ENCODE measurements at places on chromosomes 1 and 21.

- DNase-seq, result no peak
These were observed 305.6 kb upstream of the LYPLAL1 start for GRCh38 chr1:218867941-218868626.

- DNase-seq, result no peak
These were observed 101.5 kb downstream of the C1orf94 start for GRCh38 chr1:34278211-34278610.

- no peak for DNase-seq
These were observed 183.8 kb downstream of the DISC1 start for GRCh38 chr1:231810415-231810814.

DNA sequence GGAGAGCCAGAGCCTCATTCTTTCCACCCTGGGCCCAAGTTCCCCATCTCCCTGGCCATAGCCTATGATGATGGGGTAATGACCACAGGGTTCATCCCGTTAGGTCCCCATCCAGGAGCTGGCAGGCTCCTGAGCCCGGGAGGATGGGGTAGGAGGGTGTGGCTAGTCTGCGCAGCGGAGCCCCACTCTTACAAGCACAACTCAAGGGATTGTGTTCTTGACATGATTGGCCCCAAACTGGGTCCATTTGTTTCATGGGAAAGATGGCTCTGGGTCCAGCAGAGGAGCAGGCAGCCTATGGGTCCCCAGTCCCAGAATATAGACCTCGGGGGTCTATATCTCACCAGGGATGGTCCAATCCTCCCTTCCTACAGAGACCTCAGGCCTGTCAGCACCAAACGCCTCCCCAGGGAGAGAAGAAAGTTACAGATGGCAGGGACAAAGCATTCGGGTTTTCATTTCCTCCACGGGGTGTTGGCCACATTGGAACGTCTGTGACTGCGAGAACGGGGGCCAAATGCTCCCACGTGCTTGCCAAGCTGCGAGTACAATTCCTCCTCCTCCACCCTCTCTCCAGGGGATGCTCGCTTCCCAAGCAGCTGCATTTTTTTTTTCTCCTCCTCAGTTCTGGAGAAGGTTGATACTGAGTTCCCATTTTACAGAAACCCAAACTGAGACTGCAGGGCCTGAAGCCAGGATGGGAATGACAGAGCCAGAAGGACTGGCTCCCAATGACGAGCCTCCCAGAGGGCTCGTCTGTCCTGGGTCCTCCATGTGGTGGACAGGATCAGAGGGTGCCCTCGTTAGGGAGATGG is 71.0 kb downstream of the DHRS3 start:
- no peak for DNase-seq

GRCh38 chr1:80531182-80531581 is 1269.6 kb upstream of the ADGRL2 start:
- DNase-seq, result no peak

GRCh38 chr1:152003846-152004442 is 10.3 kb upstream of the S100A10 start:
- no peak for DNase-seq

DNA sequence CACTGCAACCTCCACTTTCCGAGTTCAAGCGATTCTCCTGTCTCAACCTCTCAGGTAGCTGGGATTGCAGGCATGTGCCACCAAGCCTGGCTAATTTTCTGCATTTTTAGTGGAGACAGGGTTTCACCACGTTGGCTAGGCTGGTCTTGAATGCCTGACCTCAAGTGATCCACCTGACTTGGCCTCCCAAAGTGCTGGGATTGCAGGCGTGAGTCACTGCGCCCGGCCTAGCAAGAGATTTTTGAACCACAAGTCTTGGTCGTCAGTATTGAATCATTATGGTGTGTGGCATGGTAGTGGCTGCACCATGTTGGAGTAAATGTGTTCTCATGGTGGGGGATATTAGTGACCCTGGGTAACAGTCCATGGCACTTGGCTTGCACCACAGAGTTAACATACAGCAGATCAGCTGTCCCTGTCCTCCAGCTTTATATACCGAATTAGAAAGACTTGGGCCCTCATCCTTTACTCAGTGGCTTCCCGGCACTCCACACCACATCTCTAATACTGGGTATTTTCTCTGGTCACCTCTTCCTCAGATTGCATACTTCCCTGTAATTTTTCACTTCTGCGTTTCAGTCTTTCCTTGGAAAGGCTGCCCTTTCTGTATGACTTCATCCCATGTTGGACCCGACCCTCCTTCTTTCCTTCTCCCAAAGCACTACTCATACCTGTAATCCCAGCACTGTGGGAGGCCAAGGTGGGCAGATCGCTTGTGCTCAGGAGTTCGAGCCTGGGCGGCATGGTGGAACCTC is 25.1 kb downstream of the AK4 start:
- no peak for DNase-seq

GRCh38 chr1:223843934-223844786 is 1.6 kb downstream of the TP53BP2 start:
- DNase-seq, result no peak

DNA sequence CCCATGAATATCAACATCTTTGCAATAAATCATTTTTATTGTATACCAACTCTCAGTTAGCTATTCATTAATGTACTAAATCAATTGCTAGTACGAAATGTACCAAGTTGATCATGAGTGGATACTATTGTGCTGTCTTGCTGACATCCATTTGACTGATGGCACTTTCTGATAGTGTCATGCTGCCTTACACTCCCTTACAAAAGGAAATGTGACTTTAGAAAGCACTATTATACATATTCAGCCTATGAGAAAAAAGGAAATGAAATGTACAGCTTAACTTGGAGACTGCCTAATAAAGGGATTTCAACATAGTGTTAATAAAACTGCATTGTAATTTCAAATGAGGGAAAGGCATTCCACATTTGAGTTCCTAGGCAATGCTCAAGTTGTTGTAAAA is 52.2 kb downstream of the PLA2G4A start:
- DNase-seq, result no peak

- peak; percentile 74 for DNase-seq
These were observed 159.8 kb downstream of the TGFBR3 start for GRCh38 chr1:91725989-91726721.

DNA sequence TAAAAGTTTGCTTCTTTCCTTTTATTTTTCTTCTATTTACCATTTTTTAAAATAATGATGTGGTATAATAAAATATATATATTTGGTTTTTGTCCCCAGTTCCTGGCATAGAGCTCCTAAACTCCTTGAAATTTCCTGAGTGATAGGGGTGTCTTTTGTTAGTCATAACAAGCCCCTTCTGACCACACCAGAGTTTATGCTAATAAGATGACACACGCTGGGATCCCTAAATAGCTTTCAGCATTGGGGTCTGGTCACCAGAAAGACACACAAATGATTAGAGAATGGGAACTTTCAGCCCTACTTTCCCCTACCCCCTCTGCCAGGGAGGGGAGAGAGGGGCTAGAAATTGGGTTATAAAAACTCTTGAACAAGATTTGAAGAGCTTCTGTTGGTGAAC is 56.2 kb downstream of the COL24A1 start:
- DNase-seq, result no peak

GRCh38 chr1:6409733-6410132 is 10.0 kb downstream of the HES2 start:
- no peak for DNase-seq

GRCh38 chr21:31931644-31932469 is 59.0 kb downstream of the HUNK start:
- no peak for DNase-seq

DNA sequence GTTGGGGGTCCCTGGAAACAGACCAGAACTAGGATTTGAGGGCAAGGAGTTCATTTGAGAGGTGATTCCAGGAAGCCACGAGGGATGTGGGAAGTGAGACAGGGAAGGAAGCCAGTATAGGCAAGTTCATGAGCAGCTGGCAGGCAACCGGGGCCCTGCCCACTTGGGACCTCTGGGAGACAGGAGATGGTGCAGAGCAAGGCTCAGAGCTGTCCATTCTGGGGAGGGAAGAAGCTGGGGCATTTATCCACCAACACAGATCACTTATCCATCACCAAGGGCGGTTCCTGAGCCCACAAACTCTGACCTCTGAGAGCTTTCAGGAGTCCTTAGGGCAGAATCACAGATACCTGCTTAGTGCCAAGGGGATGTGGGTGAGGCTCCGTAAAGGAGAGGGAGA is 16.8 kb downstream of the EDN2 start:
- DNase-seq, result no peak

DNA sequence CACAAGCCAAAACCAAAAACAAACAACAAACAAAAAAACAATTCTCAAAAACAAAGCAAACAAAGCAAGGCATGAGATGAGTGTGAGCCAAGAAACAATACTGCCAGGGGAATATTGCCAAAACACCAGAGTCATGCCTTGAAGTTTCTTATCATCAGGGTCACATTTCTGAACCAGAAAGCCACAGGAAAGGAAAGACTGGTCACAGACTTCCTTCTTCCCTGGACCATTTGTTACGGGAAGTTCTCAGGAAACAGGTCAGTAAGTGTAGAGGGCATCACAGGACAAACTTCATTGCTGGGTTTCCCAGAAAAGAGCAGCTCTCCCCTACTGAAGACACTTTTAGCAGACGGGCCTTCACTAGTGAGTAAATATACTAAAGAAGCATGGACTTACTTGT is 191.2 kb downstream of the GABPA start:
- DNase-seq, result no peak

- no peak for DNase-seq
These were observed 1283.1 kb downstream of the KCNT2 start for GRCh38 chr1:195325181-195325580.

DNA sequence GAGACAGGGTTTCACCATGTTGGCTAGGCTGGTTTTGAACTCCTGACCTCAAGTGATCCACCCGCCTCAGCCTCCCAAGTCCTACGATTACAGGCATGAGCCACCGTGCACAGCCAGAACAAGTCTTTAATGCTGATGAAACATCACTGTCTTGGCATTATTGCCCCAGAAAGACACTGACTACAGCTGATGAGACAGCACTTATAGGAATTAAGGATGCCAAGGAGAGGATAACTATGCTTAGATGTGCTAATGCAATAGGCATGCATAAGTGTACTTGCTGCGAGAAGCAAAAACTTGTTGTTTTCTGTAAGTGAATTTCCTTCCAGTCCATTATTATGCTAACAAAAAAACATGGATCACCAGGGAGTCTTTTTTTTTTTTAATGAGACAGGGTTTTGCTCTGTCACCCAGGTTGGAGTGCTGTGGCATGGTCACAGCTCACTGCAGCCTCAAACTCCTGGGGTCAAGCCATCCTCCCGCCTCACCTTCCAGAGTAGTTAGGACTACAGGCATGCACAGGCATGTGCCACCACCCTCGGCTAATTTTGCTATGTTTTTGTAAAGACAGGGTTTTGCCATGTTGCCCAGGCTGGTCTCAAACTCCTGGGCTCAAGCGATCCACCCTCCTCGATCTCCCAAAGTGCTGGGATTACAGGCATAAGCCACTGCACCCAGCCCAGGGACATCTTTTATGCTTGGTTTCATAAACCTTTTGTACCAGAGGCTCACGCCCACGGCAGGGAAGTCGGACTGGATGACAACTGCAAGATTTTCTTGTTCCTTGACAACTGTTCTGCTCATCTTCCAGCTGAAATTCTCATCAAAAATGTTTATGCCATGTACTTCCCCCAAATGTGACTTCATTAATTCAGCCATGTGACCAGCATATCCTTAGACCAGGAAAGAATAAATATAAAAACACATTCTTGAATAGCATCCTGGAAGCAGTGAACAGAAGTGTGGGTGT is 23.1 kb downstream of the RHEX start:
- peak; percentile 26 for DNase-seq

- DNase-seq, result no peak
These were observed 30.9 kb downstream of the MAPKAPK2 start for GRCh38 chr1:206715552-206716158.

- DNase-seq, result no peak
These were observed 36.6 kb upstream of the POU2F1 start for GRCh38 chr1:167184081-167184480.

GRCh38 chr1:239426821-239427475 is 40.6 kb downstream of the CHRM3 start:
- DNase-seq, result no peak

DNA sequence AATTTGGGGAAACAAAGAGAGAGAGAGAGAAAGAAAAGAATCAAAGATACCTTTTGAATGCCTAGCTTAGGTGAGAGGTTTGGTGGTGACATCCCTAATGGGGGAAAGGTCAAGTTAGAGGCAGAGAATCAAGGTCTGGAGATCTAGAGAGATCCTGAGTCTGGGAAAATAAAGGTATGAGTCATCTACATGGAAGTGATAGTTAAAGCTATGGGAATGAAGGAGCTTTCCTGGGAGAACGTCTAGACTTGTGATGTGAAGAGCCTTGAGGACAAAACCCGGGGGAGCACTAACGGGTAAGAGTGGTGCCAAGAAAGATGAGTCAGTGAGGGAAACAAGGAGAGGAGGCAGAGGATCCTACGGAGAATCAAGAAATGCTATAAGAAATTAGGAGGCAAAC is 110.8 kb upstream of the RUNX1 start:
- no peak for DNase-seq

GRCh38 chr1:162215902-162216301 is 146.4 kb downstream of the NOS1AP start:
- DNase-seq, result no peak

DNA sequence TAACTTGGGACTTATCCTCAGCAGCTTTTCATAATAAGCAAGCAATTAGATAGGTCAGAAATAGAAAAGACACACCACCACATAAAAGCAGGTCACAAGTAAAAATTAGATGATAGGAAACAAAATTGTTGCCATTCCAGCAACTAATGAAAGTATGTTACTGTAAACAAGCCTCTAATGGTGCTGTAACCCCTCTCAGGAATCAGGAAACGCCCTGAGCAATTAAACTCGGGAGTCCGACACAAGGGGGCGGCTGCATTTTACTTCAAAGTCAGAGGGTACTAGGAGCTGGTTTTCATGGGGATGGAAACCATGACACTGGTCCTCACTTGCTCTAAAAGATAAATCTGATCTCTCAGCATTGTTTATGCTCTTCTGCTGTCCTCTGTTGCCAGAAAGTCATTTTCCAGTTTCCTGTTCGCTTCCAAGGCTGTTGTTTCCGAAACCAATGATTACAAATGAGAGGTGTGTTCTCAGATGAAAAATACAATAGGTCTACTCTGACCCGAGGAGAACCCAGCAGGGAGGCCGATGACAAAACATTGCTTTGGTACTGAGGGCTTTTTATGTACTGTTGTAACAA is 93.4 kb downstream of the TGFBR3 start:
- DNase-seq, result no peak

- no peak for DNase-seq
These were observed 125.5 kb upstream of the HNRNPU start for GRCh38 chr1:244989813-244990212.

DNA sequence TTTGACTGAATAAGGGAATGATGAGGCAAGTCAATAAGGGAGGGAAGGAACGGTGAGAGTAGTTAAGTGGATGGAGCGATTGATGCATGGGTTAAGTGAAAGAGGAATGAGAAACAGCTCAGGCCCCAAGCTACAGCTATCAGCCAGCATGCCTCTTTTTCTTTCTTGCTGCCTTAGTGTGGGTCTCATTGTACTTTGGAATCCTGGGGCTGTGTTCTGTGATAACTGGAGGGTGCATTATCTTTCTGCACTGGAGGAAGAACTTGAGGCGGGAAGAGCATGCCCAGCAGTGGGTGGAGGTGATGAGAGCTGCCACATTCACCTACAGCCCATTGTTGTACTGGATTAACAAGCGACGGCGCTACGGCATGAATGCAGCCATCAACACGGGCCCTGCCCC is 1.0 kb downstream of the TEX38 start:
- no peak for DNase-seq

- peak; percentile 33 for DNase-seq
These were observed 22.4 kb upstream of the SFPQ start for GRCh38 chr1:35215346-35215745.

GRCh38 chr21:42567214-42567555 is 53.5 kb downstream of the SLC37A1 start:
- no peak for DNase-seq

- no peak for DNase-seq
These were observed 11.0 kb downstream of the DLGAP3 start for GRCh38 chr1:34918386-34918976.

- no peak for DNase-seq
These were observed 105.0 kb downstream of the FNBP1L start for GRCh38 chr1:93552741-93553455.
